Left forelimb (tissue), 1 donor: ENCODE measurements at places on chromosomes 1 and 21.

DNA sequence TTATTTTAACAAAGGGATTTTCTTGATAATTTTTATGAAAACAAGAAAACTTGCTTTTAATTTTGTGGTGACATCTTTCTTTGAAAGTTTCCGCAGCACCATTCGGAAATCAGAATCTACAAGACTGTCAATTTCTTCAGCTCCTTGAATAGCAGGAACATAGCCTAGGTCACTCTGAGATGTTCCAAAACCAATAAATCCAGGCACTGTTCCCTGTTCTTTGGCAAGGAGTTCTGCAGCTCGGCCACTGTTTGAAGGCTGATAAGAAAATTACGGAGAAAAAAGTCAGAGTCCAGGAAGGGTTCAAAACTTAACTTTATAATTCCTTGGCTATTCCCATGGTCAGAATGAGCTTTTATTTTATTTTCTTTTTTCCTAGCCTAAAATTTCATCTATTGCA, 6.0 kb downstream of the LTN1 start:
- no peak for DNase-seq

GRCh38 chr1:175154629-175155472, 37.7 kb downstream of the KIAA0040 start:
- DNase-seq: peak; percentile 74

- DNase-seq: no peak
These were observed 104.1 kb downstream of the DENND1B start for GRCh38 chr1:197671140-197671539.

GRCh38 chr1:232998138-232998537, 47.7 kb downstream of the NTPCR start:
- DNase-seq: no peak

- DNase-seq: no peak
These were observed 17.6 kb downstream of the ATP8B2 start for GRCh38 chr1:154342836-154343472.

GRCh38 chr1:206808615-206809014, 36.3 kb upstream of the IL10 start:
- no peak for DNase-seq

DNA sequence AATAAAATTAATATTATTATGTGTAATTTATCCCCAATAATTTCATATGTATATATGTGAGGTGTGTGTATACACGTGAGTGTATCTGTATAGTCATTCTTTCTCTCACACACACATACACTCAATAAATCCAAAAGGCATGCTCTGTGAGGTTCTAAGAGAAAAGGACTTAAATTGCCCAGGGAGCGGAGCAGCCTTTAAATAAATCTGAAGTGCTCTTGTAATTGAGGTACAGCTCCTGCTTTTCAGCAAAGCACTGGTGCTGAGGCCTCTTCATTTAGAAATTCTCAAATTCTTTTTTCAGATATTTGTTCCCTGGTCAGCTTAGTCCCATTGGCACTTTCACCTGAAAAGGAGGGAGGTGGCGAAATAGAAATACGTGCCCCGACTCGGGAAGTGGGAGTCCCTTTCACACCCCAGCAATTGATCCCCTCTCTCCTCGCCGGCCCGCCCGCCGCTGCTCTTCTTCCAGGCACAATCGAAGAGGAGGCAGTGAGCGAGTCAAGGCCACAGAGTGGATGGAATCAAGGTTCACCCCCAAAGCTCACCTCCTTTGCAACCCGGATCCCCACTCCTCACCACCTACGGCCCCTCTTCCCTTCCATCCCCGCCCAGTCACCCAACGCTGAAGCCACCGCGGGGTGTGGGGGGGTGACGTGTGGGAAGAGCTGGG, 944 bp downstream of the PLPPR5 start:
- no peak for DNase-seq

DNA sequence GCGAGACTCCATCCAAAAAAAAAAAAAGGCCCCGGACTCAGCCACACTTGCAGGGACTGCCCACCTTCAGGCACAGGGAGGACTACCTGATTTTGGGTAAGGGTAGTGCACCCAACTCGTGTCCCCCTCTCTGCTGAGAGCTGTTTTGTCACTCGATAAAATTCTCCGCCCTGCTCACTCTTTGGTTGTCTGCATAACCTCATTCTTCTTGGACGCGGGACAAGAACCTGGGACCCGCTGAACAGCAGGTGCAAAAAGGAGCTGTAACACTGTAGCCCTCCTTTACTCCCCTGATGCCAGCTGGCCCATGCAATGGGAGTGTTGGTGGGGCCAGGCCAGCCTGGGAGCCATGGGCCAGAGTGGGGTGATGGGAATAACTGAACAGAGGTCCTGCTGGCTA, 10.6 kb downstream of the S100B start:
- no peak for DNase-seq

DNA sequence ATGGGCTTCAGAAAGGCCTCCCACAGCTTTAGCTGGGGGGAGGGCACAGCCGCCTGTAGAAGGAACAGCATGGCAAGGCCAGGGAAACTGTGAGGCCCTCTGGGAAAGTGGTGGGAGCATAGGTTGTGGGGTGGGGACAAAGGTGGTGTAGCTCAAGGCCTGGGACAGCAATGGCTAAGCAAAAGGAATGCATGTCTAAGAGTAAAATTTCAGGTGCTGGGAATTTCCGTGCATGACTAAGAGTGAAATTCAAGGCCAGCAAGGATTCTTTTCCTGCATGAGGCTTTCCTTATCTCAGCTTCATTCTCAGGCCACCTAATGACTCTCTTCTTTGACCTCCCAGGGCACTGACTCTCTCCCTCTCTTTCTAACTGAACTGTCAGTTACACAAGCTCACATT, 86.5 kb upstream of the WNT4 start:
- no peak for DNase-seq

DNA sequence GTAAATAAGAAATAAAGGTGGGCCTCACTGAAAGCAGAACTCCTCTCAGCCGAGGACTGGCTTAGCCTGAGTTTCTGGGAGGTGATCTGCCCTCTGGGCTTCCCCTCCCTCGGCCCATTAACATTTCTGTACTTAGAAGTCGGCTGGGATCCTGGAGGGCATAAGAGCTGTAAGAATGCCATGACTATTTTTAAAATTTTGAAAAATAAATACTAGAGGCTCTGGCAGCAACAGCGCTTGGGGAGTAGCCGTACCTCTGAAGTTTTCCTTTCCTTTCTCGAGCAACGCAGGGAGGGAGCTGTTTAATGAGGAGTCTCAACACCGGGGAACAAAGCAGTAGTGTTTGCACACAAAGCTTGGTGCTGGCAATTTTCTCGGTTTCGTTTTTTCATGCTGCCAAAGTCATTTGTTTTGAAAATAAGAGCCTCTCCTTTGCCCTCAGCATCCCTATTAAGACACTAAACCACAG, 498.7 kb downstream of the SMYD3 start:
- DNase-seq: no peak

DNA sequence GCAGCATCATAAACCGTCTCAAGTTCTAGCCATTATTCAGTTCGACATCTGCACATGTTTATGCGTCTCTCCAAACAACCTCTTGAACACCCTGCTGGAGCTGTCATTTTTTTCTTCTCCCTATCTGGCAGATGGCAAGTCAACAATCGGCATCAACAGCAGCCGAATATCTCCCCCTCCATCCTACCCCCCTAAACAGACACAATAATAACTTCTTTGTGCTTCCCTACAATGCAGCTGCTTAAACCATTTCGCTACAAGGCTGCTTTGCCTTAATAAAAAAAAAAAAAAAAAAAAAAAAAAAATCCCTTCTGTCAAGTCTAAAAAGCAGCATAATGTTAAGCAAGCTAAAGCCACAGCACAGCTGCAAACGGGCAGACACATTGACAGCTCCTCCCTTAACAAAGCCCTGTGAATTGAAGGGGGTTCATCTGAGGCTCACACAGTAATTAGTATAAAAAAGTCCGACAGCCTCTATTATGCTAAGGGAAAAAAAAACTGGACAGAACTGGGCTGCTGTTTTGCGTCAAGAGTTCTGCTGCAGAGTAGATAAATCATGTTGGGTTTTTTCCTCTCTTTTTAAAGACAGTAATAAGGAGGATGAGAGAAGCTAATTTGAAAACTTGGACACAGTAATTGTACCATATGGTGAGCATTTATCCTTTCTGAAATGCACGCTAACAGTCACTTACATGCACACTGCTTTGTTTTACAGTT, 136.4 kb downstream of the AKT3 start:
- DNase-seq: peak; percentile 68

DNA sequence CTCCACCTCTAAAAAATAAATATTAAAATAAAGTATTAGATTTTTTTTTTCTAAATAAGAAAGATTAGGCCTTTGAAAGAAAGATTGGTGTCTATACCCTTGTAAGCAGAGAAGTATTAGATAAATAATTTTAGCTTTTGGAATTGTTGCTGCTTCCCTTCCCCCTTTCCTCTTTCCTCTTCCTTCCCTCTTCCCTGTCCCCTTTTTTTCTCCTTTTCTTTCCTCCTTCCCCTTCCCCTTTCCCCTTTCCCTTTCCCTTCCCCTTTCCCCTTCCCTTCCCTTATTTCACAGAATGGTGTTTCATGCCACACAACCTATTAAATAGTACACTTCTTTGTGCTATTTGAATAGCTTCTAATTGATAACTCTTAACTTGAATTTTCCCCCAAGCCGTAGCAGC, 69.8 kb upstream of the QSOX1 start:
- no peak for DNase-seq

DNA sequence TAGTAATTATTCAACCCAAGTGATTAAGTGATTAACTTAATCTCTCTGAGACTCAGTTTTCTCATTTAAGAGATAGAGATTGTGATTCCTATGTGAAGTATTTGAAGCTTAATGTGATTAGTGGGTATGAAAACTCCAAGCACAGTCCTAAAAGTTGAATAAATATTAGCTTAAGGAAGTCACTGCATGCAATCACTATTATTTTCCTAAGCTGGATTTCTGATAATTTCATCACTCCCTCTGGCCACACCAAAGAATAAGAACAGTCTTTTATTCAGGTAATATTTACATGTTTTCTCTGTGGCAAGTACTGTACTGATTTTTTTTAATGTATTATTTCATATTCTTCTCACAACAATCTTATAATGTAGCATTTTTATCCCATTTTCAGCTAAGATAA, 31.1 kb downstream of the CD55 start:
- DNase-seq: no peak

DNA sequence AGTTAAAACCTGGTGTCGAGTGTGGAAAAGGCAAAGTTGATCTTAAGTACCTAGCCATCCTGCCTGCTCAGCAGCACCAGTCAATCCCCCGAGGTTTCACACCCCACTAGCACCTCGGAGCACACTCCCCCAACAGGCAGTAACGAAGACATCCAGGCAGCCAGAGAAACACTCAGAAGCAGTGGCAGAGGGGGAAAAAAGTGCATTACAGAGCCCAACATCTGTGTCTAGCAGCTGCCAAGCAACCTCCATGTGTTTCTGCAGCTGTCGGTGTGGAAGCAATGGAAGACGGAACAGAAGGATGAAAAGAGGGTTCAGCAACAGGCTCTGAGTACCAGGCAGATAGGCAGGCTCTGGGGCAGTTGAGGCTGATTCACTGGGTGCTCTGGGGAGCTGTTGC, 73.4 kb upstream of the PROX1 start:
- DNase-seq: peak; percentile 67

DNA sequence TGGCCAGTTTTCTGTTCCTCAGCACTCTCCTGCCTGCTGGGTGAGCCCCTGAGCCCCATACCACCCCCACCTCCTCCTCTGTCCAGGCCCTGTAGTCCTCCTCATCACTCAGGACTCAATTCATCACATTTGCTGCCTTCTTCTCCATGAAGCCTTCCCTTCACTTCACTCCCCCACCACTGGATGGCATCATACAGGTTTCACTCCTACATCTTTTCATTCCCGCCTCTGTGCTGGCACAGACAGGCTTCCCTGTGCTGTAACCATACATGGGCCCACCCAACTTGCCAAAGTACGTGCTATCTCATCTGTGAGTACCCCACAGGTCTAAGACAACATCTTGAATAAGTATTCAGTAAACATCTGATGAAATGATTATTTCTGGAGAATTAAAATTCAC, 56.9 kb downstream of the SLC45A1 start:
- DNase-seq: no peak

DNA sequence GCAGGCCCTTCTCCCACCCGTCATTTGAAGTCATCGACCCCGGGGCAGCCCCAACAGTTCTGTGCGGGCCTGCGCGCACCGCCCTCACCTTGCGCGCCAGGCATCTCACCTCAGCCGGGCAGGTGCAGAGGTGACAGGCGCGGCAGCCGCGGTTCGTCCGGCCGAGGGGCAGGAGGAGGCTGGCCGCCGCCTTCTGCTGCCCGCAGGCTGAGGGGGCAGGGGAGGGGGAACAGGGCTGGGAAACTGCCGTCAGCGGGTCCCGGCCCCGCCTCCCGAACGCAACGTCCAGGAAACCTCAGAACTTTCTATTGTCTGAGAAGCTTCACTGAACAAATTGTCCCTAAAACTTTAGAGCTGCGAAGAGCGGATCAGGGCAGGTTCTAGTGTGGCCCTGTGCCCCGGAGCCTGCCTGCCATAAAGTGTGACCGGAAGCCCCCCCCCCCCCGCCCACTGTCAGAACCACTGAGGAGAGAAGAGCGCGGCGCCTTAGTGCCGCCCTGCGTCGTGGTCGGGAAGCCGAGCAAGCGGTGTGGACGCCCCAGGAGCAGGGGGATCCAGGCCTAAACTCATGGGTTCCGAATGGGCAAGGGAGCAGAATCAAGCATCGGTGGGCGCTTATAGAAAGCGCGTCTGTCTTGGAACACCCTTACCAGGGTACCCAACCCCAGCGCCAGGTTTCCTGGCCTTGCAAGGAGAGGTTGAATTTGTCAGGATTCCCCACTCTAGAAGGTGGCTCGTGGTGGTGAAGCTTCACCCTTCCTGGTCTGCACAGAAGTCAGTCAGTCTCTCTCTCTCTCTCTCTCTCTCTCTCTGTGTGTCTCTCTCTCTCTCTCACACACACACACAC, 13.3 kb upstream of the TBX15 start:
- DNase-seq: peak; percentile 72

DNA sequence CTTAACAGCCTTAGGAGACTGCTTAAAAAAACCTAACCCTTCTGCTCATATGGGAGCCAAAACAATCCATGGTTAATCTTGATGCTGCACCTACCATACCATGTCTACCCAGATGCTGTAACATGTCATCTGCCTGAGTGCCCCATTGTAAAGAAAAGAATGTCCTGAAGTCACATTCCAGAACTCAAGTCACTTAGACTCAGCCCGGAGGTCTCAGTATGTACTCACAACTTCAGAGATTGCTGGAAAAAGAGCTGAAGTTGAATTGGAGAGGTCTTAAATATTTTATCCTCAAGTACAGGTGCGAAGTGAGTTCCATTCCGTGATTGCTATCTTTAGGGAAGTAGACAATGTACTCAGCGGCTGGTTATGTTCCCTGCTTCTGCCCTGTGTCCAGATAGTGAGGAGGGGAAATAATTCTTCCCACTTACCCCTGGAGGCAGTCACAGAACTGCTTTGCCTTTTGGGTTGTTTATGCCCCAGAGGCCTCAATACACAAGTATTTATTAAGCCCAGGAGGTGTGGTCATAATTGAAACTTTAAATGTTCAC, 57.5 kb upstream of the HOOK1 start:
- DNase-seq: no peak
